ENCODE measurements at places on chromosomes 5 and 9.

- peak; percentile 51 for DNase-seq
Observed at GRCh38 chr9:93041108-93041802, 17.2 kb upstream of the SUSD3 start.

- DNase-seq: no peak
Observed at GRCh38 chr5:14684757-14685156, 20.2 kb downstream of the OTULIN start.

- DNase-seq: no peak
Observed at GRCh38 chr9:37486256-37486615, 488 bp downstream of the POLR1E start.

DNA sequence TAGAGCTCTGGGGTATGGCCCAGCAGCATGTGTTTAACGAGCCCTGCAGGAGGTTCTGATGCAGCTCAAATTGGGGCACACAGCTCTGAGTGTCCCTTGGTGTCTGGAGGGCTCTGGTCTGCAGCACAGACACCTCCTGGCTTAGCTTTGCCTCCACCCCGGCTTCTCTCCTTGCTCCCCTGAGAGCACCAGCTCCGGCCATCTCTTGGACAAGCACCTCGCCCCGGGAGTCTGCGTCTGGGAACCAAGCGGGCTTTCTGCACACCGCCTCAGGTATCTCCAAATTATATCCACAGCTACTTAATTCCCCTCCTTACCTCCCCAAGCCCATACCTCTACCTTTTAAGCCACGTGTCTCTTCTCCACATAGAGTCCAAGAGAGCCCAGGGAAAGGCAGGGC is 83.7 kb upstream of the IRX4 start:
- no peak for DNase-seq

DNA sequence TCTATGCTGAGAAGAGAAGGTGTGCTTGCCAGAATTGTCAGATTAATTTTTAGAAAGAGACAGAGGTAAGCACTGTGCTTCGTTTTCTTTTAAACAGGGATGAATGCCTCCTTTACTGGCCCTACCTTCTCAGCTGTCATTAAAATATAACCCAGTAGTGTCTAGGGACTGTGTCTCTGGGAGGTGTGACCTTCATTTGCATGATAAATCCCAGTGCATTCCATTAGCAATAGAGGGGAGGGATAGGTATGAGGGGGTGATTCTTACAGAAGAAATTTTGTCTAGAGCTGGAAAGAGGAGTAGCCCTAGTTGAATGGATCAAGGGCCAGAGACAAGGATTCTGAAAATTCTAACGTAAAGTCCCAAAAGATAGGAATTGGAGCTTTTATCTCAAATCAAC is 351.5 kb downstream of the BNC2 start:
- DNase-seq: no peak

DNA sequence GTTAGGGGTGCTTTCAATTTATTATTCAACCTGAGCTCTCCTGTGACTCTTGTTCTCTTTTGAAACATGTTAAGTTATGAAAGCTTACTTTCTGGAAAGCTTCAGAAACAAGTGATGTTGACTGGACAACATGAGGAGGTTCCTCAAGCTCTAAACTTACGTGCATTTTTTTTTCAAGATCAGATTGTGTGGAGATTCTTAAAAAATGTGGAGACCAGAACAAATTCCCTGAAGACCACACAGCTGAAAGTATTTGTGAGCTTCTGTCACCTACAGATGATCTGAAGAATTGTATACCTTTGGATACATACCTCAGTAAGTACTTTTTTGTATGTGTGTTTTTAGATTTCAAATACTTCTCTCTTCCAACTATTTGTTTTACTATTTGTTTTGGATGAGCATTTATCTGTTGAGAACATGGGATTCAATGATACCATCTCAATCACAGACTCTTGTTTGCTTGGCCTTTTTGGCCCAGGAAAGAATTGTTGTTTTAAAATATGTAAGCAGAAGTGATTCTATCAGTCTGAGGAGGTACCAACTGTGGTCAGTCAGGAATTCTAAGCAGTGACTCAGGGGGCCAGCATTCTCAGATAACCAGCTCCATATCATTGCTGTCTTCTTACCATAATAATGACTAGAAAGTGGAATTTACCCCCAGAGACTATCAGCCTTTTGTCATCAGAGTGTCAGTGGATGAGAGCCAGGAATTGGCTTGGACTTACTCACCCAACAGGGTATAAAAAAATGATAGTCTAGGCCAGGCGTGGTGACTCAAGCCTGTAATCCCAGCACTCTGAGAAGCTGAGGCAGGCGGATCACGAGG is 34.4 kb upstream of the GLIPR2 start:
- no peak for DNase-seq

- no peak for DNase-seq
Observed at GRCh38 chr5:97888439-97888838, 705.4 kb upstream of the RIOK2 start.
